Progenitor cell of endocrine pancreas (in vitro differentiated cells): ENCODE measurements at places on chromosomes 7 and 10.

GRCh38 chr7:155213385-155213784 is 84.3 kb upstream of the INSIG1 start:
- no peaks in the 10 kb centered on the region for H3K36me3 ChIP-seq
- H3K27ac ChIP-seq, result no peak overlapping the region
- peaks cover 18% of the 10 kb centered on the region for H3K4me1 ChIP-seq
- H3K27me3 ChIP-seq, result peaks cover 78% of the 10 kb centered on the region

DNA sequence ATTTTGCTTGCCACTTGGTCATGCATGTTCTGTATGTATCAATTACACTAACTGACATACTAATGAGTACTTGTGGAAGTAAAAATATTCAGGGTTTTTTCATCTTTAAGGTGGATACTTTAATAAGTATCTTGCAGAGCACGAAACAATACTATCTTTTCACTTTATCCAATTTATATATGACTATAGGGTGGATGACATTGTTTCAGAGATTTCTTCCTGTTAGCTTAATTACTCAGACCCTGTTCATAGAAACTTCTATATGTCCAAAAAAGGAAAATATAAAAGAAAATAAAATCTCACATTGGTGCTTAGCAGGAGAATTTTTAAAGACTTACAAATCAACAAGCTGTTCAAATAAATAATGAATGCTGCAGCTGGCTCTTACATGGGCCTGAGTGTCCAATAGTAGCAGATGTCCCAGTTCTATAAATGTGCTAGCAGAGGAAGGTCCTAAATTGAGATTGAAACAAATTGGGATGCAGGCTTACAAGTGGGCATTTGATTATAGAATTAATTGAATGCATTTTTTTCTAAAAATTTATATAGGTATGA is 91.5 kb upstream of the THSD7A start:
- H3K36me3 ChIP-seq, result no peaks in the 10 kb centered on the region
- H3K27me3 ChIP-seq, result no peaks in the 10 kb centered on the region
- DNase-seq, result no peak
- no peak overlapping the region for H3K4me3 ChIP-seq

DNA sequence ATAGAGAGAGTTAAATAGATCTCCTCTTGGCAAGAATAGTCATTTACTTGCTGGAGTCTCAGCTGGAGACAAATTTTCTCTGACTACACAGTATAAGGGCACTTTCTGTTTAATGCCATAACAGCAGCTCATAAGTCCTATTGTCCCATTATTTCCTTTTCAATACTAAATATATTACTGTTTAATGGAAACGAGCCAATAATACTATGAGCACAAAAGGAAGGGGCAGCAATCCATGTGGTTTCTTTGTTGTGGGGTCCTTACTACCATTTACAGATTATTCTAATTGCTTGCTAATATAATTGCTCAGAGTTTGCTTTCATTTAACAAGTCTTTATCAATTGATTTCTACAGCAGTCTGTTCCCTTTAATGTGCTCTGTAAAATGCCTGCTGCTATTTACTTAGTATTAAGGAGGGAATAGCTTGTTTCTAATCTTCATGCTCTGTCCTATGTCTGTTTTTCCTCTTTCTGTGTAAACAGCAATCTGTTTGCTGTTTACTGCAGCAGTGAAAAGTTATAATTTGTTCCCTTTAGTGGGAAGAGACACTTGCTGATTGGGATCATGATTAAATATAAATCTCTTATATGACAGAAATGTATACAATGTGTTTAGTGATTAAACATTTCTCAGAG is 296.2 kb upstream of the SMIM30 start:
- peaks cover 1% of the 10 kb centered on the region for H3K4me1 ChIP-seq
- no peaks in the 10 kb centered on the region for H3K27me3 ChIP-seq
- no peak overlapping the region for H3K4me3 ChIP-seq
- H3K36me3 ChIP-seq, result no peaks in the 10 kb centered on the region

- H3K27me3 ChIP-seq, result no peaks in the 10 kb centered on the region
- H3K4me3 ChIP-seq, result no peak overlapping the region
- no peaks in the 10 kb centered on the region for H3K4me1 ChIP-seq
- no peaks in the 10 kb centered on the region for H3K36me3 ChIP-seq
- no peak overlapping the region for H3K27ac ChIP-seq
Observed at GRCh38 chr10:104447331-104447730, 93.7 kb downstream of the CFAP58 start.

GRCh38 chr7:155870334-155871180 is 58.3 kb upstream of the SHH start:
- DNase-seq, result no peak
- H3K4me3 ChIP-seq, result no peak overlapping the region
- peaks cover 30% of the 10 kb centered on the region for H3K4me1 ChIP-seq
- H3K27ac ChIP-seq, result no peak overlapping the region

DNA sequence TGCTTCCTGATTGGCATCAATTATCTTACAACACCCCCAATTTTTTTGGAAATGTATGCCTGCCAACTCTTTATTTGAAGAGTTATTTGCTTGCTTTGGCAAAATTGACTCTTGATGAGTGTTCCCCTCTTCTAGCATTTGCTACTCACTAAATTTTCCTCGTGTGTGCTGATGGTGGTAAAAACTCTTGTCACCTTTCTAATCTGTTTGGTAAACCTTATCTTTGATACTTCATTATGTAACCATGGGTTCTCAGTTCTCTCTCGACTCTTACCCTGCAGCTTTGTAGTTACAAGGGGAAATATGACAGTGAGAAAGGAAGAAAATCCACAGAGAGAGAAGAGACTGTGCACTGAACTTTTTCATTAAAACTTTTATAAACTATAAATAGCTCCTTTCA is 102.5 kb downstream of the CDK14 start:
- H3K36me3 ChIP-seq, result peaks cover 13% of the 10 kb centered on the region
- peaks cover 22% of the 10 kb centered on the region for H3K4me1 ChIP-seq
- H3K4me3 ChIP-seq, result no peak overlapping the region
- no peak for DNase-seq
- H3K27ac ChIP-seq, result peak overlapping the region; percentile 65
- H3K27me3 ChIP-seq, result no peaks in the 10 kb centered on the region

GRCh38 chr7:54778696-54779540 is 19.9 kb upstream of the SEC61G start:
- no peak for DNase-seq
- no peak overlapping the region for H3K27ac ChIP-seq
- no peaks in the 10 kb centered on the region for H3K4me1 ChIP-seq
- H3K36me3 ChIP-seq, result peaks cover 1% of the 10 kb centered on the region
- H3K4me3 ChIP-seq, result no peak overlapping the region

DNA sequence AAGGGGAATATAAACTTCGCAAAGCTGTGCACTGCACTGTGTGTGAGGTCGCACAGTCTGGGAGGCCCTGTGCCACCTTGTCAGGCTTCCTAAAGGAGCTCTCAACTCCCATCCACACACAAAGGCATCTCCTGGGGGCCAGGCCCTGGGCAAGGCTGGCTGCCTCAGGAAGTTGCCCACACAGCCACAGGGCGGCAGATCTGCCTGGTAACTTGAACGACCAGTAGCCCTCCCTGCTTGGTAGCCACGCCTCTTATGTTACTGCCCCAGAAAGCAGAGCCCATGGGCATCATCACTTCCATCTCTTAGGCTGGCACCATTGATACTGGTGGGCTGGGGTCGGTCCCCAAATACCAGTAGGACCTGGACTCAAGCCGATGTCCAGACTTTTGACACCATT is 82.8 kb downstream of the HECW1 start:
- DNase-seq, result no peak
- H3K36me3 ChIP-seq, result no peaks in the 10 kb centered on the region
- H3K4me1 ChIP-seq, result peaks cover 5% of the 10 kb centered on the region
- H3K27me3 ChIP-seq, result no peaks in the 10 kb centered on the region
- H3K27ac ChIP-seq, result no peak overlapping the region

DNA sequence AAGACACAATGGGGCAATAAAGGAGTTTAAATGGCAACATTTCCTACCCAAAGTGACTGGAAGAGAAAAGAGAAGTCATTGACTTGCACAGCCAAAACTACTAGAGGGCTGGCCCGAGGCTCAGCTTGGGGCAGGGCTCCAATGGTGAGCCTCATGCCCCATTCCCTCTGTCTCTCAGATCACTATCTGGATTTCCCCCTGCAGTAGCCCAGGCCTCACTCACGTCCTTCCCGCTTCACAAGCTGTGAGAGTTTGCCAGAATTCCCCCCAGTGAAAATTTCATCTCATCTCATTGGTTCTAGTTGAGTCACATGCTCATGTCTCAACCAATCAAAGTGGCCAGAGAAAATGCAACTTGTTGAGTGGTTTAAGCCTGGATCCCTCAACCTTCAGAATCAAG is 181.3 kb downstream of the WDR11 start:
- H3K27ac ChIP-seq, result no peak overlapping the region
- H3K4me3 ChIP-seq, result no peak overlapping the region
- peaks cover 17% of the 10 kb centered on the region for H3K4me1 ChIP-seq
- peaks cover 2% of the 10 kb centered on the region for H3K36me3 ChIP-seq

GRCh38 chr10:58341947-58342346 is 7.1 kb downstream of the UBE2D1 start:
- no peak overlapping the region for H3K27ac ChIP-seq
- DNase-seq, result no peak
- H3K4me1 ChIP-seq, result peaks cover 1% of the 10 kb centered on the region
- H3K36me3 ChIP-seq, result peaks cover 11% of the 10 kb centered on the region

DNA sequence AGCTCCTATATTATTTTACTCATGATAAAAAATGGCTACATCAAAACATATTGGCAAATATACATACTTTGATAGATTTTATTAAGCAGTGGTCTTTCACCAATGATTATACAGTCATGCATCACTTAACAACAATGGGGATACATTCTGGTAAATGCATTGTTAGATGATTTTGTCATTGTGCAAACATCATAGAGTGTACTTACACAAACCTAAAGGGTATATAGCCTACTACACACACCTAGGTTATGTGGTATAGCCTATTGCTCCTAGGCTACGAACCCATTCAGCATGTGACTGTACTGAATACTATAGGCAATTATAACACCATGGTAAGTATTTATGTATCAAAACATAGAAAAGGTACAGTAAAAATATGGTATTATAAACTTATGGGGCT is 98.9 kb upstream of the IL6 start:
- DNase-seq, result no peak
- no peak overlapping the region for H3K27ac ChIP-seq
- H3K36me3 ChIP-seq, result no peaks in the 10 kb centered on the region
- H3K4me3 ChIP-seq, result no peak overlapping the region
- H3K4me1 ChIP-seq, result no peaks in the 10 kb centered on the region

DNA sequence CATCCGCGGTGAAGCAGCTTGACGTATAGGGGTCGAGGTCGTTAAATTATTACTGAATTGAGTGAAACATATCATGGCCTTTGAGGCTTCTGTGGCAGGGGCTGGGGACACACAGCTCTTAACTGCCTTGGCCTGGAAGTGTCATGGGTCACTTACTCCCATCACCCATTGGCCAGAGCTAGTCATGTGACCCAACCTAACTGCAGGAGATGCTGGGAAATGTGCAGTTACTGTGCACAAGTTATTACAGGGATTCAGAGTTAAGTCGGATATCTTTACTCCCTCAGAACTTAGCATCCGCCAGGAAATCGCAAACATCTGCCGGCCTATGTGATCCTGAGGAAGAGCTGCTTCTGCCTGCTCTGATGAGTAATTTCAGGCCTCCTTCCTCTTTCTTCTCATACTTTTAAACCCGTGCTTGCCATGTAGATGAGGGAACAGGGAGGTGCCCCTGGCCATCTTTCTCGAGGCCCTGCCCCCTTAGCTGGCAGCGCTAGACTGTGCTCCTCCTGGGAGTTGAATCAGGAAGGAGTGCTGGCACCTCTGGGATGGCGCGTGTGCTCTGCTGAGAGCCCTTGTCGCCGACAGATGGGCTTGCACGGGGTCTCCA is 203.6 kb downstream of the TCF7L2 start:
- H3K36me3 ChIP-seq, result peaks cover 55% of the 10 kb centered on the region
- H3K4me1 ChIP-seq, result peaks cover 7% of the 10 kb centered on the region
- peak overlapping the region; percentile 29 for H3K27ac ChIP-seq
- no peak overlapping the region for H3K4me3 ChIP-seq

- H3K4me3 ChIP-seq, result no peak overlapping the region
- peaks cover 11% of the 10 kb centered on the region for H3K27me3 ChIP-seq
- no peaks in the 10 kb centered on the region for H3K4me1 ChIP-seq
- H3K36me3 ChIP-seq, result no peaks in the 10 kb centered on the region
- no peak overlapping the region for H3K27ac ChIP-seq
- DNase-seq, result no peak
Observed at GRCh38 chr10:128489324-128490247, 363.4 kb upstream of the MKI67 start.

- DNase-seq, result no peak
- H3K27ac ChIP-seq, result peak overlapping the region; percentile 25
- H3K27me3 ChIP-seq, result no peaks in the 10 kb centered on the region
- no peak overlapping the region for H3K4me3 ChIP-seq
- H3K4me1 ChIP-seq, result peaks cover 15% of the 10 kb centered on the region
- no peaks in the 10 kb centered on the region for H3K36me3 ChIP-seq
Observed at GRCh38 chr7:114660126-114660486, 245.5 kb downstream of the FOXP2 start.

DNA sequence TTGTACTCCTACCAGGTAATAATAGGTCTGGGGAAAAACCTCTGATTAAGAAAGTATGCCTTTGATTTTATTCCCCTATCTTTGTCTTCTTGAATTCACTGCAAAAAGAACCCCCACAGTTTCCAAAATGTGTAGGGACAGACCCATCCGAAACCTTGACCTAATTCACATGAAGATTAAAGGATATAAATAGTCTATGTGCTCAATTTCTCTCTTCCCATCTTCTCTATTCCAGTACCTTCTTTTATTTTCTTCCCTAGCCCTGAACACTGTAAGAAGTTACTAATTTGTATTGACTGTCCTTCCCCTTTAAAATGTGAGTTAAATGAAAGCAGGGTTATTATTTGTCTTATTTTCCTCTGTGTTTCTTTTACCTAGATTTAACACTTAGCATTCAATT is 135.3 kb downstream of the HBP1 start:
- peaks cover 2% of the 10 kb centered on the region for H3K36me3 ChIP-seq
- H3K4me3 ChIP-seq, result no peak overlapping the region
- no peak for DNase-seq
- H3K27ac ChIP-seq, result no peak overlapping the region
- H3K4me1 ChIP-seq, result no peaks in the 10 kb centered on the region

- DNase-seq, result no peak
- H3K36me3 ChIP-seq, result peaks cover 2% of the 10 kb centered on the region
- H3K27ac ChIP-seq, result no peak overlapping the region
- H3K4me1 ChIP-seq, result peaks cover 2% of the 10 kb centered on the region
Observed at GRCh38 chr7:151207804-151208203, 2.5 kb downstream of the H2BK1 start.

- H3K4me1 ChIP-seq, result no peaks in the 10 kb centered on the region
- DNase-seq, result no peak
- H3K4me3 ChIP-seq, result no peak overlapping the region
- peaks cover 3% of the 10 kb centered on the region for H3K36me3 ChIP-seq
- H3K27ac ChIP-seq, result no peak overlapping the region
Observed at GRCh38 chr7:21891291-21891690, 54.4 kb downstream of the CDCA7L start.
